ENCODE measurements at places on chromosomes 13 and 19.

- ATAC-seq, result no peak
Measured at GRCh38 chr13:78139765-78140164, 221.1 kb upstream of the EDNRB start.

DNA sequence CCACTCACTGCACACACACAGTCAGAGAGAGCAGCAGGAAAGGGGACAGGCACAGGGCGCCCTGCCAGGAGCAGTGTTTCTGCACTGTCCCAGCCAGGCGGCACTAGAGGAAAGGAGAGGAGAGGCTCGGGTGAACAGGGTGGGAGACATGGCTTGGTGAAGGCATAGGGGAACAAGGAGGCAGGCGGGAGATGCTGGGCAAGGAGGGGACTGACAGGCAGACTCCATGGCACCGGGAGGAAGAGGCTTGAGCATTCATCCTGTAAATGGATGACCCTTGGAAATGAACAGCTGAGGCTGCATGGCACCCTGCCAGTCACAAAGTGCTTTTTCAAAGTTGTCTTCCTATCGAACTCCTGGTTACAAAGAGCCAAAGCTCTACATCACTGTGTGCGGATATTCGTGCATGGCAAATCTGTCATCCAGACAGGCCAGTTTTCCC lies 22.4 kb downstream of the MED26 start:
- ATAC-seq, result no peak

- ATAC-seq, result no peak
Measured at GRCh38 chr19:40424637-40425449, 949 bp downstream of the SERTAD1 start.

DNA sequence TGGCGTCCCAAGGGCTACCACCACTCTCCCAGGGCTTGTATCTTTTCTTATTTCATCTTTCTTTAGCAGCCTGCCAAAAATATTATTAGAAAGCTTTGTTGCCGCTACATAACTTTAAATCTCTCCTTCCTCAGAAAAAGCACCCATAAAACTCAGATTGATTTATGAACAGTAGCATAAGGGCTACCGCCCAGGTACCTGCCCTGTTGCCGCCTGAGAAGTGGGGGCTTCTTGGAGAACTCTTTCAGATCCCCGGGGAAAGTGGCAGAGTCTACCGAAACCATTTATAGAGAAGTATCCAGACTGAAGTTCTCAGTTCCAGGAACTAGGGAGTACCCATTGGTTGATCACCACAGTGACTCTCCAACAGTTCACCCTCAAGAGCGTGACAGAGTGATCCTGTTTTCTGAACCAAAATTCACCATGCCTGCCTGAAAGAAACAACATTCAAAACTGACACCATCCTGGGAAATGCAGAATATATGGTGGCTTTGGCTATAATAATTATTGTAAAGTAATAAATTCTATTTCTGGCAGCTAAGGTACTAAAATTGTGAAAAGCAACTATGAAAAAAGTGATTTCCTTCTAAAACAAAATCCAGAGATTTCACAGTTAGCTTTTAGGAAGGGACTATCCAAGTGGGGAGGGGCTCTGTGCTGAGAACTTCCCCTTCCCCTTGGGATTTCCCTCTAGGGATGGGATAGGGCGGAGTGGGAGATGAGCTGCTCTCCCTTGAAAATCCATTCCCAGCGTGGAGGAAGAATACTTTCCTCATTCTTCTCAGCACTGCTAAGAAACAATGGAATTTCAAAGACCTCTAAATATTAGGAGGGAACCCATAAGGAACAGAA lies 877 bp upstream of the N4BP2L1 start:
- no peak for ATAC-seq

DNA sequence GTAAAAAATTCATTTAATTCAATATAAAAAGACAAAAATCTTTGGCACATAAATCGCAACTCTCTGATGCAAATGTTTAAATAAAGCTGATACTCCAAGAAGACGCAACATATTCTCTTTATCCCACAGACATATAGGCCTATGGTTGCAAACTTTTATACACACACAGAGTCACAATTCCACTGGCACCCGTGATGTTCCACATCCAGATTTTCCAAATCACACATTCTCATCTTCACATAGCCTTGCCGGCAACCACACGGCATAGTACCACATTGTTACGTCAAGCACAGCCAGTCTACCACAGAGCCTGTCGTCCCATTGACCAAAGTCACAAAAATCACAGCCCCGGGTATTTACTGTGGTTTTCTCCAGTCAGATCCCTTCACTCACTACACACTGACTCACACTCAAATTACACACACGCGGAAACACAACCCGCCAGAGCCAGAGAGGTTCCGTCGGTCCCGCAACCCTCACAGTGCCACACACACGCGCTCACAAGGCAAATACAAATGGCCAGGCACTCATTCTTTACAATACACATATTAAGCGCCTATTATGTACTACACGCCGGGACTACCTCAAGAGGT lies 546 bp upstream of the ZNF546 start:
- peak; percentile 49 for ATAC-seq

- ATAC-seq, result no peak
Measured at GRCh38 chr19:495402-496111, 729 bp upstream of the MADCAM1 start.

GRCh38 chr13:48977973-48978372 lies 2.3 kb downstream of the FNDC3A start:
- ATAC-seq, result no peak

GRCh38 chr19:41993612-41994483 lies at the start of gene ATP1A3:
ATP1A3 (minus strand) TSS chr19:41994230; CDS start chr19:41994076, 154 bp downstream.
- peak; percentile 45 for ATAC-seq

- ATAC-seq, result no peak
Measured at GRCh38 chr13:79937771-79938216, 403.1 kb downstream of the SPRY2 start.

- ATAC-seq, result no peak
Measured at GRCh38 chr19:50202962-50203280, 501 bp upstream of the MYH14 start.

DNA sequence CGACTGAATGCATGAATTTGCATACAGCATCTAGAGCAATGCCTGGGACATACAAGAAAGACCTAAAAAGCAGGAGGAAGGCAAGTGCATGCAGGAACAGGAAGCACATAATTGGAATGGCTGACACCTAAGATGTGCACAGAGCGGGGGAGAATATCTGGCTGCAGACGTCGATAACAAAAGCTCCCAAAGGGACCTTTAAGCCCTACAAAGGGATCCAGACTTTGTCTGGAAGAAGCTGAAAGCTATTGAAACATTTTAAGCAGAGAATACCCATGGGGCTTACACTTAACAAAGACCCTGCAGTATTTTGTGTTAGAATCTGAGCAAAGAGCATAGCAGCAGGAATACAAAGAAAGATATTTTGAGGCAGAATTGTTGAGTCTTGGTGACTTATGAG lies 107.4 kb upstream of the CLDN10 start:
- ATAC-seq, result no peak

DNA sequence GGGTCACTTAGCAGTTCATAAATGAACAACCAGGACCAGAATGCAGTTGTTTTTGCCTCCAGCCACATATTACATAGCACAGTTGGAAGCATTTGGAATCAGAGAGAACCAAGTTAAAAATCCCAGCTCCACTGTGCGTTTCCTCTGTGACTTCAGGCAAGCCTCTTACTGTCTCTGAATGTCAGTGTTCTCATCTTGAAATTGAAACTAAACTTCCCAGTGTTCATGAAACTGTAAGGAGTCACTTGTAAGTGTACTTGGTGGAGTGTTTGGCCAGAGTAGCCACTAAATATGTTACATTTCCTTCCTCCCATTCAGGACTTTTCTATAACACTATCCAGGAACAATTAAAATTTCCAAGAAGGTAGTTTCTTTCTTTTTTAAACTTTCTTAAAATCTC lies 276.8 kb downstream of the KCNRG start:
- ATAC-seq, result no peak

- ATAC-seq, result peak; percentile 13
Measured at GRCh38 chr19:1847684-1848398, 442 bp downstream of the REXO1 start.

DNA sequence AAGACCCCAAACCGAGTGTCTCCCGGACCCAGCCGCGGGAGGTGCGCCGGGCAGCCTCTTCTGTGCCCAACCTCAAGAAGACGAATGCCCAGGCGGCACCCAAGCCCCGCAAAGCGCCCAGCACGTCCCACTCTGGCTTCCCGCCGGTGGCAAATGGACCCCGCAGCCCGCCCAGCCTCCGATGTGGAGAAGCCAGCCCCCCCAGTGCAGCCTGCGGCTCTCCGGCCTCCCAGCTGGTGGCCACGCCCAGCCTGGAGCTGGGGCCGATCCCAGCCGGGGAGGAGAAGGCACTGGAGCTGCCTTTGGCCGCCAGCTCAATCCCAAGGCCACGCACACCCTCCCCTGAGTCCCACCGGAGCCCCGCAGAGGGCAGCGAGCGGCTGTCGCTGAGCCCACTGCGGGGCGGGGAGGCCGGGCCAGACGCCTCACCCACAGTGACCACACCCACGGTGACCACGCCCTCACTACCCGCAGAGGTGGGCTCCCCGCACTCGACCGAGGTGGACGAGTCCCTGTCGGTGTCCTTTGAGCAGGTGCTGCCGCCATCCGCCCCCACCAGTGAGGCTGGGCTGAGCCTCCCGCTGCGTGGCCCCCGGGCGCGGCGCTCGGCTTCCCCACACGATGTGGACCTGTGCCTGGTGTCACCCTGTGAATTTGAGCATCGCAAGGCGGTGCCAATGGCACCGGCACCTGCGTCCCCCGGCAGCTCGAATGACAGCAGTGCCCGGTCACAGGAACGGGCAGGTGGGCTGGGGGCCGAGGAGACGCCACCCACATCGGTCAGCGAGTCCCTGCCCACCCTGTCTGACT lies 7.9 kb downstream of the MAP1S start:
- ATAC-seq, result no peak

- peak; percentile 85 for ATAC-seq
Measured at GRCh38 chr13:101700598-101700997, 248.1 kb downstream of the ITGBL1 start.

GRCh38 chr13:107865643-107866031 lies 349.7 kb downstream of the LIG4 start:
- ATAC-seq, result no peak

DNA sequence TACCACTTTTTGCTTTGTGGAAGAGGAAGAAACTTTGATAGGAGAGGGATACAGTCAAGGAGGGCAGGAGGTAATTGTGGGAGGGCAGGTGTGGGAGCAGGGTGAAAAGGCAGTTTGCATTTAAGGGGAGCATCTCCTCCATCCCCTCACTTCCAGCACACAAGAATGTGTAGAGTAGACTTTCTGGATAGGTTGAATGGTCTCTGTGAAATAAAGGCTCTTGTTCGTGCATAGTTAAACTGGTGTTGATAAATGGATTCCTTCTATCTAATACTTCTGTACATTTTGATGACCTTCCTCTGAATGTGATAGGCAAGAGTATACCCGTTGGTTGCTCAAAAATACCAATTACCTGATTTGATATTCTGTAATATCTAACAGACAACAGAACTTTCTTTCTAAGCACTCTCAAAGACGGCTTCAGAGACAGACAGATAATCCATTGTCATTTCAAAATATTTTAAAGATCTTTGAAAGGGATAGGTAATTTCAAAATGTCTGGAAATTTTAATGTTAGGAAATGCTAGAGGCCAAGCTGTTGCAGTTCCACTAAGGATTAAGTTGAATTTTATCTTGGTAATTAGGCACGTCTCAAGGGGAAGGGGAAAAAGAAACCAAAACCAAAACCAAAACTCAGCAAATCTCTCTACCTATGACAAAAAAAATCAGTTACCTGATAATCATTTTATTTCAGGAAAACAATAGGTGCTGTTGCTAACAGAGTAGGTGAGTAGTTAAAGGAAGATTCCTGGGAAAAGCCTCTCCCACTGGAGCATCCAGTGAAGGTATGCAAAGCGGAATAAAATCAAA lies 302.6 kb downstream of the COG6 start:
- no peak for ATAC-seq

DNA sequence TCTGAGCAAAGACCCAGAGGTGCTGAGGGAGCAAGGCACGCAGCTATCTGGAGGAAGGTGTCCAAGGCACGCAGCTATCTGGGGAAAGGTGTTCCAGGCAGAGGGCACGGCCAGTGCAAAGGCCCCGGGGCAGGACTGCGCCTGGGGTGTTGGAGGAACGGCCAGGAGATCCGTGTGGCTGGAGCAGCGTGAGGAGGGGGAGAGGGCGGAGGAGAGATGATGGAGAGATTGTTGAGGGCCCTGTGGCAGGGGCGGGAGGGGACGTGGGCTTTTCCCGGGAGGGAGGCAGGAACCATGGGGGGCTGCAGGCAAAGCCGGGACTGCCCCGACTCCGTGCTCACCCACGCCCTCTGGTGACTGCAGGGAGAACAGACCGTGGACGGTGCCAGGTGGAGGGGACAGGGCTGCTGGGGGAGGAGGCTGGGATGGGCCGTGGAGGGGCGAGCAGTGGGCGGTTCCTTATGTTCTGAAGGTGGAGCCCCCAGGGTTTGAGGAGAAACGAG lies 13.3 kb upstream of the MISP start:
- peak; percentile 41 for ATAC-seq

GRCh38 chr13:111337741-111338140 lies 17.3 kb downstream of the TEX29 start:
- ATAC-seq, result no peak

GRCh38 chr13:51905787-51906186 lies 44.0 kb downstream of the CCDC70 start:
- no peak for ATAC-seq

- no peak for ATAC-seq
Measured at GRCh38 chr19:17454576-17455071, 6.1 kb downstream of the NXNL1 start.

- no peak for ATAC-seq
Measured at GRCh38 chr13:60720590-60720989, 323.6 kb downstream of the TDRD3 start.

All from gastroesophageal sphincter (tissue), 4 donors.